ENCODE measurements at places on chromosomes 2 and 18.

- DNase-seq: no peak
Measured at GRCh38 chr2:239910851-239911640, 114.1 kb downstream of the NDUFA10 start.

- DNase-seq: no peak
Measured at GRCh38 chr2:168583710-168584521, 127.8 kb downstream of the CERS6 start.

DNA sequence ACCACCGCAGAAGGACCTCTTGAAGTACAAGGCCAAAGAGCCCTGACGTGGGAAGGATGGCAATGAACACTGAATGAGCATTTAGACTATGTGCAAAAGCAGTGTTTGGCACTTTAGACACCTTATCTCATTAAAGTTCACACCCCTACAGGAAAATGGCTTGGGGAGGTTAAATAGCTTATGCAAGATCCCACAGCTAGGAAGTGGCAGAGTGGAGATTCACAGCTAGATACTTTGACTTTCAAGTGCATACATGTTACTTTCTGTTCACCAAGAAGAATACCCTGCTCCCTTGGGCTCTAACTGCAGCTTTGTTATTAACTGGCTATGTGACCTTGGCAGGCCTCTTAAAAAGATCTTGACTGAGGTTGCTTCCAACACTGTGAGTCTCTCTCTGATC lies 58.2 kb downstream of the ICOS start:
- DNase-seq: no peak

DNA sequence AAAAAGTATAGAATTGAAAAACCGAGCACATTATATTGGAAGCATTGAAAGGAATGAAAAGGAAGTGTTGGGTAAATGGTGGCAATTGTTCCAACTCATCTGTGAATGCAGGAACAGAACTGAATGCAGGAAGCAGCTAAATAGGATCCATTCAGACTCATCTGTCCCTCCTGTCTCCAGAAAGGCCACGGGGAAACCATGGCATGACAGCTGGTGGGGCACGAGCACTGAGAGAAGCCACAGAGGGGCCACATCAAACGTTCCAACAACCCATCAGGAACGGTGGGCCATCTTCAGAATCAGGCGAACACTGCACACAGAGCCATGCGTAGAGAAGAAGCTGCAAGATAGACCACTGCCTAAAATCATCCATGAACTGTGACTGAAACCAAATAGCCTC lies 138.5 kb upstream of the SLC35G4 start:
- DNase-seq: no peak

DNA sequence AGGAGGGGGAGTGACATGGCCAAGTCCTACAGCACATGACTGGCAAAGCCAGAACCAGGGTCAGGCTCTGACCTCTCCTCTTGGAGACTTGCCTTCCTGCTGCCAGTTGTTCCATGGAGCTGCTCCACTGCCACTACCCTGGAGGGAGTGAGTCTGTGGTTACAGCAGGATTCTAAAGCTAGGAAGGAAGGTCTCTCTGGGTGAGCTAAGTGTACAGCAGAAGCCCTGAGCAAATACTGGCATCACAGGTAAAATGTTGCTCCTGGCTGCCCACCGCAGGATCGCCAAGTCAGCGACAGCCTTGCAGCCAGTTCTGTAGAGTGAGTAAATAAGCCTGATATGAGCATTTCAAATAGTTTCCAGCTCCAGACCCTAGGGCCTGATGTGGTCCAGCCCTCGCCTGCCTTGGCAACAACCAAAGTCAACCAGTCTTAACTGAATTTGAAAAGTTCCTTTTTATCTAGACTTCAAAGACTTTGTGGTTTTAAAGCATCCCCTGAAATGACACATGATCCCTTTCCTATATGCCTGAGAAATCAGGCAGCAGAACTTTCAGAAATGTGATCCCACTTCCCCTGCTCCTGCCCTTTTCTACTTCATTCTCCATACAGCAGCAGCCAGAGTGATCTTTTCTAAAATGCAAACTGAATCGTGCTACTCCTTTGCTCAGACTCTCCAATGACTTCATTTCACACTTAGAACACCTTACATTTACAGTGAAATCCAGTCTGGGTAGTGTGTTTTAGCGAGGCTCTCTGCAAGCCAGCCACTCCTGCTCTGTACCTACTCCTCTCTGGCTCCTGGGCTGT lies 114.3 kb downstream of the MGAT5 start:
- no peak for DNase-seq

DNA sequence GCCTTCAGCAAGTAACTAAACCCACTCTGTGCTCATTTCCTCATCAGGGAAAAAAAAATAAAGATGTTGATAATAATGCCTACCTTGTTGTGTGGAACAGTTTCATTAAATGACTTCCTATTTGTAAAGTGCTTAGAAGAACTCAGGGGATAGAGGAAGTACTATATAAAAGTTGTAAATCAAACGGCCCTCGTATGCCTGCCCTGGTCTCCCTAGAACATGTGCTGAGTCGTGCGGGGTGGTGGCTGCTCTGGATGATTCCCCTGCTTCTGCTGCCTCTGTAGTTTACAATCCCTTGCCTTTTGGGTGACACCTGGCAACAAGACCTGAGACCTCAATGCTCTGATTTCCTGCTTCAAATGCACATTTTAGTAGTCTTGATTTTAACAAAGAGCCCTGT lies 170.0 kb downstream of the CERS6 start:
- DNase-seq: no peak

DNA sequence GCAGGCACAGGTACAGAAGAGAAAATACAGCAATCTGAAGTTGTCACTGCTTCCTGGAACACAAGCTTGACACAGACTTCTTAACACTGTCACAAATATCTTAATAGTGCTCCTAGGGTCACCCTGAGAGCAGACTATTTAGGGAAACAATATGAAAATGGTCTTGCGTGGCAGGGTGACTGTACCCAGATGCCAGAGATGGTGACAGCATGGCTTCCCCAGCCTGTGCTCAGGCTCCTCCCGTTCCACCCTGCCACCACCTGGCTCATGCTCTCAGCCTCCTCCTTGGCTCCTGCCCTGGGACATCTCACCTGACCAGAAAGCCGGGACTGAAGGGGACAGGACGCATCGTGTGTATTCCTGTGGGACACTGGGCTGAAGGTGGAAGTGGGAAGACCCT lies 111.5 kb downstream of the RAPGEF4 start:
- DNase-seq: no peak

- no peak for DNase-seq
Measured at GRCh38 chr2:27828305-27828704, 56.8 kb downstream of the MRPL33 start.

- no peak for DNase-seq
Measured at GRCh38 chr2:219173176-219173575, 3.3 kb upstream of the SLC23A3 start.

DNA sequence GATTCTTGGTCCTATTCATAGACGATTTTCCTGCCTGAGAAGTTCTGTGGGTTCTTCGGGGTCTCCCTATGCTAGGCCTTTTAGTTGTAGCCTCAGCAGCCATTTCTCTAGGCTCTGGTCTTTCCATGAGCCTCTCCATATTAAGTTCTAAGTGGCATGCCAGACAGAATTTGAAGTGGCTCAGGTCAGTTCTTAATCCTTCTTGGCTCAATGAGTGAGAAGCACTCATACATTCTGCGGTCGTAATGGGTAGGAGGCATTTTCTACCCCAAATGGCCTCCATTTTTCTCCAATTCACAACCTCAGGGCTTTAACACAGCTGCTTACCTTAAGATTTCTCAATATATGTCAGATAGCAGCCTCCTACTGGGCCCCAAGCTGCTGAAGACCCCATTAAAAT lies 405.3 kb upstream of the GALNT5 start:
- DNase-seq: no peak
